K562 (cell line): ENCODE measurements at places on chromosomes 2 and 18.
A peak's percentile ranks its signal among the peaks of the same experiment; 100 is the strongest.

DNA sequence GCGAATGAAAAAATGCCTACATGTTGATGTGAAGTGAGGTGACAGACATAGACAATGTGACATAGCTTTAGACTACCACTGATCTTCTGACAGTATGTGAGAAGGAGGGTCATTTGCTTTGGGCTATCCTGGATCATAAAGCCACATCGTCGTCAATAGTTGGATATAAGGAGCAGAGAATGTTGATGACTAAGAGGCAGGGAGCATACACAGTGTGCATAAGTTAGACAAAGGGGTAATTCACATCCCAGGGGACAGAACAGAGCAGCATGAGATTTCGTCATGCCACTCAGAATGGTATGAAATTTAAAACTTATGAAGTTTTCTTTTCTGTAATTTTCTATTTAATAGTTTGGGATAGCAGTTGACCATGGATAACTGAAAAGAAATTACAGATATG lies 403.2 kb downstream of the DSC3 start:
- no peak overlapping the region for H3K4me3 ChIP-seq
- no peaks in the 10 kb centered on the region for H3K27me3 ChIP-seq
- H3K27ac ChIP-seq: no peak overlapping the region
- DNase-seq: no peak
- H3K4me1 ChIP-seq: no peaks in the 10 kb centered on the region
- H3K36me3 ChIP-seq: no peaks in the 10 kb centered on the region

DNA sequence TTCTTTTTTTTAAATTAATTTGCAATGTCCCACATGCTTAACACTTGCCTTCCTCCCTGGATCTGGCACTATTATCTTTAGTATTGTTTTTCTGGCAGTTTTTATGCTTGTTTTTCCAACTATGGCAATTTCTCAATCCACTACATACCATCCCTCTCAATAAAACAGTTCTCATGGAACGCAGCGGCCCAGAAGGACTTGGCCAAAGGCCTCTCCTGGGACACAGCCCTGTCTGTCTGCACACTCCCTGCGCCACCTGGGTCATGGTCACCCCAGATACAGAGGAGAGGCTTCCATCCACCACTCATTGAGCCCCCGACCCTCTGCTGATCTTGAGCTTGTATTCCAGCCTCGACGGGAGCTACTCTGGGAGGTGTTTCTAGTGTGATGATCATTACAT lies 91.2 kb downstream of the TWIST2 start:
- H3K27me3 ChIP-seq: peaks cover 42% of the 10 kb centered on the region
- H3K4me3 ChIP-seq: no peak overlapping the region
- no peak overlapping the region for H3K27ac ChIP-seq
- DNase-seq: no peak

DNA sequence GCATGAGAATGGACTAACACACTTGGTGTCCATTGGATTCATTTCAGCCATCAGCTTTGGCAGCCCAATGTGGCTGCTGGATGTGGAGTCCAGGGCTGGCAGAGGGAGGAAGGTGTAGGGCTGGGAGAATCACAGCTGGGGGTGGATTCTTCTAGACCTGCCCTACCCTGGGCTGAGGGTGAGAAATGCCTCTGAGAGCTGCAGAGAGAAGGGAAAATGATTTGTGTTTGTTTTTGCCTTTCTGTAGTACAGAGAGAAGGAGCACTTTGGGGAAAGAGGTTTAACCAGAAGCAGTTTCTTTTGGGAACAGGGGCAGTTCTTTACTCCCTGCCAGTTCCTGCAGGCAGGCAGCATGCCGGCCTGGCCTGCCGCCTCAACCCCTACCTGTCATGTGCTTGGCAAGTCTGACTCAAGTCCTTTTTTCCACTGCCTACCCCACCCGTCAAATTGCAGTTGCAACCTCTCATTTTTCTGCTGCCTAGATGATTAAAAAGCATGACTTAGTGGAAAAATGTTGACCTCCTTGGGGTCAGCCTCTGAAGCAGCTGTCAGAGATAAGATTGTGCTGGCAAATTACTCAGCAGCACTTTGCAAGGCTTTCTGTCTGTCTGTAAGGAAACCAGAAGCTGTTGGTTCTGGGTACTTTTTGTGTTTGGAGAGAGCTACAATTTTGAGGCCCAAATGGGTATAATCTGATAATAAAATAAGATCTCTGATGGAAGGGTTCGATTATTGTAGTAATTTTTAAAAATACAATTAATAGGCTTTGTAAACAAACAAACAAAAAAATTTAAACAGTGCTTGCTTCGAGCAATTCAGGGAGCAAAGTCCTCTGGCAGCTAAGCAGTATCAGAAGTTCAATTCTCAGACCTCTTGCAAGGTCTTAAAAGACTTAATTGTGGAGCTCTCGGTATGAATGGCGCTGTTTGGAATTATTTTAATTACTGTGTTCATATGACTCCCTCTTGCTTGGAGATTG lies 21.7 kb downstream of the LBH start:
- no peak overlapping the region for H3K4me3 ChIP-seq
- peak overlapping the region; percentile 94 for H3K27ac ChIP-seq
- peak; percentile 95 for DNase-seq
- H3K27me3 ChIP-seq: no peaks in the 10 kb centered on the region
- peaks cover 6% of the 10 kb centered on the region; the same call in 2 of the 3 replicates for H3K36me3 ChIP-seq

DNA sequence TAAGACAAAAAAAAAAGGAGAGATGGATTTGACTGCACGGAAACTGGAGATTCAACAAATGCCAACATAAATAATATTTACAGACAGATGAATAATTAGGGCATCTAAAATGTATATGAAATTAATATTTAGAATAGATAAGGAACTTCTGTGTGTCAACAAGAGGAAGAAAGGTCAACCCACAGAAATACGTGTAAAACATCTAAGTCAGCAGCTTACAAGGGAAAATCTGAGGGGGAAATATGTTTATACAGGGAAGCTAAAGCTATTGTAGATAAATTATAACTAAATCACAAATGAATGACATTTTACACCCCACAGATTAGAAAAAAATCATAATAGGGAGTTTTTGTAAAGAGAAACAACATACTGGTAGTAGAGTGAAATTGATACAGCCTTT lies 159.9 kb downstream of the PIEZO2 start:
- DNase-seq: no peak
- no peak overlapping the region for H3K27ac ChIP-seq
- no peaks in the 10 kb centered on the region for H3K36me3 ChIP-seq
